ENCODE measurements at places on chromosomes 13 and 19.

- no peak for DNase-seq
These were observed 53.9 kb upstream of the GAS6 start for GRCh38 chr13:113917594-113918371.

DNA sequence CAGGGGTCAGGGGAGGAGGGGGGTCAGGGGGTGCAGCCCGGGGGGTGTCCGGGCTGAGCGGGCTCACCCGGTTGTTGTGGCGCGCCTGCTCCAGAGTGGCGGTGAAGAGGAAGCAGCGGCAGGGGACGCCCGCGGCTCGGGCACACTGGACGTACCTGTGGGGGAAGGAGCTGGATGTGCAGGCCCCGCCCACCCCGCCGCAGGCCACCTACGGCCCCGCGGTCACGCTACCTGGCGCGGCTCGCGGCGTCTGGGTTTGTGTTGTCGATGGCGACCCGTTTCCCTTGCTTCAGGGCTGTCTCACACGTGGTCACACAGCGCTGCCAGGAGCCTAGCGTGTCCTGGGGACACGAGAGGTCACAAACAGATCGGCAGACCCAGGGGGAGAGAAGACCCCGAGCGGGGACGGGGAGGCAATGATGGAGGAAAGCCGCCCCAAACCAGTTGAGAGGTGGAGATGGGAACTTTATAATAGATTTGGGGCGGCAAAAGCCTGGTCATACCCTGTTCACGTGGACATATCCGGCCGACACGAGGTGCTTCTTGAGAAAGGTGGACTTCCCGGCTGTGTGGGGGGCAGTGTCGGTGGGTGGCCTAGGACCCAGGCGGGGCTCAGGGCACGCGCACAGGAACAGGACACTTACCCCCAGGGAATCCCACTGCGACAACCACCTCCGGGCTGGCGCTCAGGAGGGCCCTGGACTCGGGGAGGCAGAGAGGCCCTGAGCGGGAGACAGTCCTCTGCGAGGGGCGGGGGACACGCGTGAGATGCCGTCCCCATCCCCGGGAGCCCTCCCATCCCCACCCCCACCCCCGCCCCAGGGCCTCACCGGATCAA is 5.6 kb downstream of the PNKP start:
- no peak for DNase-seq

- DNase-seq: no peak
These were observed 57.8 kb upstream of the ITM2B start for GRCh38 chr13:48175185-48175584.

DNA sequence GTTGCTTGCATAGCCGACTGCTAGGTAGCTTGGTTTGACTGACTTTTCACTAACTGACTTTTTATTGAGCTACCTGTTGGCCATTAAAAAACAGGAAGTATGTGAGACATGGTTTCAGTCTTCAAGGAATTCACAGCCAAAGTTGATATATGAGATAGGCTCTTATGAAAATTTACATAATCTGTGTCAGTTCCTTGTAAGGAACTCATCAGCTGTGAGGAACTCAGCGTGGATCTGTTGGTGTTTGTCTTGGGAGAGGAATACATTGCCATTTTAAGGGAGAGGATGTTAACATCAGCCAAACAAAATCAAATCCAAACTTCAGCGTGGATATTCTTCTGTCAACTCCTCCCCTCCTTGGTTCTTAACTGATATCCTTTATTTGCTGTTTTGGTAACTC is 2.0 kb downstream of the RNF113B start:
- DNase-seq: no peak

GRCh38 chr19:6730153-6730804 is 7.1 kb downstream of the GPR108 start:
- no peak for DNase-seq

DNA sequence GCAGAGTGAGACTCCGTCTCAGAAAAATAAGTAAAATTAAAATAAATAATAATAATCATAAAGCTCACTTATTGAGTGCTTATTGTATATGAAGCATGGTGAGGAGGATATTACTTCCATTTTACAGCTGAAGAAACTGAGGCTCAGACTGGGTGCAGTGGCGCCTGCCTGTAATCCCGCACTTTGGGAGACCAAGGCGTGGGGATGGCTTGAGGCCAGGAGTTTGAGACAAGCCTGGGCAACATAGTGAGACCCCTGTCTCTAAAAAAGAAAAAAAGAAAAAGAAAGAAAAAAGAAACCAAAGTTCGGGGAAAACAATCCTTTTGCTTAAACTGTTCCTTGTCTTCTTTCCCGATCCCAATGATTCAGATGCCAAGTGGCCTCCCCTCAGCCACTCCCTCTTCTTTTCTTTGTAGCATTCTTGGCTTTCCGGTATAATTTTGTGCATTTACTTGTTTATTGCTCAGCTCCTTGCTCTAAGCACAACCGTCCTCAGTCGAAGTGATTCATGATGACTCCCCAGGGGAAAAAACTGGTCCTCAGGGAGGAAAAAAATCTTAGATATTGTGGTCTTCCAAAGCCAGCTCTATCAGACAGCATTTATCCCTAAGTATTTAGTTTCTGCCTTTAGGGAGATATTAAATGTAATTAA is 965 bp upstream of the EIF3G start:
- no peak for DNase-seq

DNA sequence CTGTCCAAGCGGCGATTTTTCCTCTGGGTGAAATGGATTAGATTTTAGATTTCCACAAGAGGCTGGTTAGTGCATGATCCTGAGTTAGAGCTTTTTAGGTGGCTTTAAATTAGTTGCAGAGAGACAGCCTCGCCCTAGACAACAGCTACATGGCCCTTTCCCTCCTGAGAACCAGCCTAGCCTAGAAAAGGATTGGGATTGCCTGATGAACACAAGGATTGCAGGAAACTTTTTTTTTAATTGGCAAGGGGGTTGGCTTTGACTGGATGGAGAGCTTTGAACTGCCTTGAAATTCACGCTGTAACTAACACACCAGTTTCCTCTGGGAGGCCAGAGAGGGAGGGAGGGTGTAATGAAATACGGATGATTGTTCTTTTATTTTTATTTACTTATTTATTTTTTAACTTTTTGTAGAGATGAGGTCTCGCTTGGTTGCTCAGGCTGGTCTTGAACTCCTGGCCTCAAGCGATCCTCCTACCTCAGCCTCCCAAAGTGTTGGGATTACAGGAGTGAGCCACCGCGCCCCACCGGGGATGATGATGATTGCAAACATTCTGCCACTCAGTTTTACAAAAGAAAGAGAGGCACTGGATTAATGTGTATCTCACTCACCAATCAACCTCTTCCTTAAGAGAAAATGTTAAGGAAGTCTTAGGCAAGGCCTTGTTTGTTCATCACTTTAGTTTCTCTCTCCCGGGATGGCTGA is 1.9 kb downstream of the LDLR start:
- no peak for DNase-seq

- no peak for DNase-seq
These were observed 28.1 kb downstream of the BRD4 start for GRCh38 chr19:15304140-15304705.

DNA sequence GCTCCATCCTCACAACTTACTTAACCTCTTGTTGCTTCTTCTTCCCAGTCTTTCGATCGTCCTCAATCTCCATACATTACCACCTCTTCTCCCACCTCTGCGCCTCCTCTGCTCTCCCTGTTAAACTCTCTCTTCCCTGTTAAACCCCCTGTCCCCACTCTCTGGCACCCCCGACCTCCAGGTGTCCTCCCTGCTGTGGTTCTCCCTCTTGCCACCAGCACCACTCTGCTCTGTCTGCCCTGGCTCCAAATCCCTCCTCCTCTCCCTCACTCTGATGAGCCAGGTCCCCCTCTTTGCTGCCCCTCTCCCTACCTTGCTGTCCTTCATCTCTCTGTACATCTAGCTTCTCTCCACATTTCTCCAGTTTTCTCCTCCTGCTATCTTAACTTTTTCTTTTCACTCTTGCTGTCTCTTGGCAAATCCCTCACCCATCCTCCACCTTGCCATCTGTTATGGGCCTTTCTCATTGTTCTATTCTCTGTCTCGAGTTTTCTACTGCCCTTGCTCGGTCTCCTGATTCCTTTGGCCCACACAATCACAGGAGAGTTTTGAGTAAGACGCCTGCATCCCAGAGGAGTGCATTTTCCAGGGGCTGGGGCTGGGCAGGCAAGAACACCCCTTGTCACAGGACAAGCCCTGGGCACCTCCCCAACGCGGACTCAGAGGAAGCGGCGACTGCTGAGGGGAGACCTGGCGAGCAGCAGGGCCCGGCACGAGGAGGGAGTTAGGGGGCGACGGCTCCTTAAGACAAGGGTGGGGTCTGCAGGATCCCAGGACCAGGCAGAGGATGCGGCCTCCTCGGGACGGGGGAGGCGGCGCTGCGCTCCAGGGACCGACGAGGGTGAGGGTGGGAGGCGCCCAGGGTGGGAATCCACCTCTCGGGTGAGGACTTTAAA is 21.4 kb upstream of the ERVV-1 start:
- no peak for DNase-seq

DNA sequence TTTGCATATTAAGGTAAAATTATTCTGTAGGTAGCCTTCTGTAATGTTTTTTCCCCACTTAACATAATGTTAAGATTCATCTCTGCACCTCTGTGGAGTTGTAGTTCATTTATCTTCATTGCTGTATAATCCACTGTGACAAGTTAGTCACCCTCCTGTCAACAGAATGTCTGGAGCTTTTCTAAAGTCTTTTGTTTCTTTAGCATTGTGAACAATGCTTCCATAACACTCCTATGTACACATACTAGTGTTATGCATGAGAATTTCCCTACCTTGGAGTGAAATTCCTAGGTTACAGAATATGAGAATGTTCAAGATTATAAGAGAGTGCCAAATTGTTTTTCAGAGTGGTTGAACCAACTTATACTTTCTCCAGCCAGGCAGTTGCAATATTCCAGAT is 113.5 kb downstream of the COG6 start:
- DNase-seq: no peak

DNA sequence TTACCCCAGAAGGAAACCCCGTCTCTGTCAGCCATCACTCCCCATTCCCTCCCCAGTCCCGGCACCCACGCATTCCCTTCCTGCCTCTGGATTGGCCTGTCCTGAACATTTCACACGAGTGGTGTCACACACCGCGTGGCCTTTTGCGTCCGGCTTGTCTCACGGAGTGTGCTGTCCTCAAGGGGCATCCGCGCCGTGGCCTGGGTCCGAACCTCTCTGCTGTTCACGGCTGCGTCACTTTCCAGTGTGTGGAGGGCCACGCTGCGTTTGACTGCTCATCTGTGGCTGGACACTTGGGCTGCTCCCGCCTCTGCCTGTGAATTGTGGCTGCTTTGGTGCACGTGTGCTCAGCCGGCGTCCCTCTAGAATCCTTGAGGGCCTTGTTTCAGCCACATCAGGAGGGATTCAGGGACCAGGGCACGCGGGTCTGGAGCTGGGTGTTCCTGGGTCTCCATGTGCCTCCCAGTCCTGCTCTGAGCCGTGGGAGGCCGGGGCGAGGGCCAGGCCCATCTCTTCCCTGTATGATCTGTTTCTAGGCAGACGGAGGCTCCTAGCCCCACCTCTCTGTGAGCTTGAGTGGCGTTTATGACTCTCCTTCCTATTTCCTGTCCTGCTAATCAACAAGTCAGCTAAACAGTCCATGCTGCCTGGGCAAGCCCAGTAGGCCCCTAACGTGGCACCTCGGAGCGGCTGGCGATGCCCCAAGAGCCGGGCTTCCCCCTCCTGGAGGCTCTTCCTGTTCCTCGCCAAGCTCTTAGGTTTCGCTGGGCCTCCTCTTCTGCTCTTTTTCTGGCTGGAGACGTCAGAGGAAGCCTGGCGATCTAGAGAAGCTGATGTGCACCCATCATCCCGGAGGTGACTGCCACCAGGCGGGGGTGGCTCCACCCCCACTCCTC is 8.1 kb downstream of the STK11 start:
- peak; percentile 70 for DNase-seq

GRCh38 chr13:96089749-96090239 is at the start of gene HS6ST3:
Gene HS6ST3 (plus strand): TSS chr13:96090107.
- DNase-seq: no peak

- peak; percentile 95 for DNase-seq
These were observed 100.4 kb downstream of the STK24 start for GRCh38 chr13:98476538-98476966.

- no peak for DNase-seq
These were observed 1041.0 kb downstream of the UQCRFS1 start for GRCh38 chr19:28171983-28172382.

GRCh38 chr13:92354583-92354982 is 872.0 kb upstream of the GPC6 start:
- DNase-seq: no peak

GRCh38 chr13:98985591-98985990 is 7.7 kb upstream of the DOCK9 start:
- no peak for DNase-seq

Measured in activated CD4-positive, alpha-beta T cell treated with anti-CD3 and anti-CD28 coated beads, Interleukin-2, Interleukin-4, amounts not matched to agents 100 ng/mL and 50 ng/mL, durations not matched to agents 16 hours and 8 hours (primary cell).